ENCODE measurements at places on chromosomes 7 and 10.
A peak's percentile ranks its signal among the peaks of the same experiment; 100 is the strongest.

GRCh38 chr7:91068136-91068795, 196.0 kb upstream of the FZD1 start:
- DNase-seq, result no peak

- DNase-seq, result no peak
Measured at GRCh38 chr7:148852272-148852671, 31.8 kb downstream of the EZH2 start.

- no peak for DNase-seq
Measured at GRCh38 chr10:33556620-33557019, 222.2 kb upstream of the NRP1 start.

- DNase-seq, result no peak
Measured at GRCh38 chr10:27792216-27792615, 46.6 kb upstream of the MKX start.

GRCh38 chr7:134886353-134887057, 99.8 kb upstream of the AGBL3 start:
- no peak for DNase-seq

GRCh38 chr7:81294897-81295515, 376.2 kb upstream of the SEMA3C start:
- no peak for DNase-seq

- peak; percentile 51 for DNase-seq
Measured at GRCh38 chr10:35089611-35090161, 455 bp downstream of the CUL2 start.

DNA sequence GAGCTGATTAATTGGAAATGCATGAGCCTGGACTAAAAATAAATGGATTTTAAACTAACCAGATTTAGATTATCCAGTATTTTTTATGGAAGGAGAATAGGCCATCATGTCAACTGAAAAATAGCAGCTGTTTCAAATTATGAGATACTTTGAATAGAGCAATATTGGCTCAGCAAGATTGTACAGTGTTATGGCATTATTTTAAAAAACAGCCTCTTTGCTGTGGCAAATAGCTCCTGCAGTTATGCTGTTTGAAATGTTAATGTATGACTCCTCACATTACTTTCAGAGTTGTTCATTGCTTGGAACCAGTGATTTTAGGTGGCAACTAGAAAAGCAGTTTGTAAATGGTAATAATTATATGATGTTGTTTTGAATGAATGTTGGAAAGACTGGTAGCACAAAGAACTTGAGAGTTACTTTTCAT, 244.5 kb downstream of the KIAA1217 start:
- DNase-seq, result no peak

DNA sequence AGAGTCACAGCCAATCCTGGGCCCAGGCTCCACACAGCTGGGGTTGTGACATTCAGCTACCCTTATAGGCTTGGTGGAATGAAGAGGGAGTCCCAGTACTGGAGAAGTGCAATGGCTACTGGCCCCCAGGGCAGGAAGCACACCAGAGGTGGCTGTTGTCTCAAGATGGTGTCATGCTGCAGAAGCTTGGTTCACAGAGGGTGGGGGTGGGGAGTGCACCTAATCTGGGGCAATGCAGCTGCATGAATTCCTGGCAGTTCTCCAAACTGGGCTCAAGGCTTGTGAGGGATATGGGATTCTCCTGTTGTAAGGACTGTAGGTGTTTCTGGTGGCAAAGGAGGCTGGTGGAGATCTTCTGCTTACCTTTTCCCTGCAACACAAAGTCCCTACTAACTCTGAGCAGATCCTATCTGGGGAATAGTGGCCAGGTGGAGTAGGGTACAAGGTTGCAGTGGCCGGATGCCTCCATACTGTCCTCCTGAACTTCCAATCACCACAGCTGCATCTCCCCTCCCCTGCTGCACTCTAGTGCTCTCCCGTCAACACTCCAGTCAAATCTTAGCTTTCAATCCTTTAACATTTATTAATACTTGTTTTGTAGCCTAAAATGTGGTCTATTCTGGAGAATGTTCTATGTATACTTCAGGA, 27.4 kb upstream of the PLA2G12B start:
- DNase-seq, result no peak

DNA sequence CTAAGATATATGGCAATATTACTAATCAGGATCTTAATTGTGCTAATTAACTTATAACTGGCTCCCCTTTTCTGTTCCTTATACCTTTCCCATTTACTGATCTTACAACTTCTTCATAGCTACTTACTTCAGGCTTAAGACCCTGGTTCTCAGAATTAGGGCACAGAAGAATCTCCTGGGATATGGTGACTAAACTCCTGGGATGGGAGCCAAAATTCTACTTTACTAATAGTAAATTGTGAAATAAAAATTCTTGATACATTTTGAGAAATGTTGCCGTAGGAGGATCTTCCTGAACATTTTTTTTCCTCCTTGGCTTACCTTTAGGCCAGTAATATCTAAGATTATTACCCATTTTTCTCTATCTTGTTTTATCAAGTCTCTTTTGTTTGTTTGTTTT, 309.5 kb downstream of the ATRNL1 start:
- DNase-seq, result no peak

DNA sequence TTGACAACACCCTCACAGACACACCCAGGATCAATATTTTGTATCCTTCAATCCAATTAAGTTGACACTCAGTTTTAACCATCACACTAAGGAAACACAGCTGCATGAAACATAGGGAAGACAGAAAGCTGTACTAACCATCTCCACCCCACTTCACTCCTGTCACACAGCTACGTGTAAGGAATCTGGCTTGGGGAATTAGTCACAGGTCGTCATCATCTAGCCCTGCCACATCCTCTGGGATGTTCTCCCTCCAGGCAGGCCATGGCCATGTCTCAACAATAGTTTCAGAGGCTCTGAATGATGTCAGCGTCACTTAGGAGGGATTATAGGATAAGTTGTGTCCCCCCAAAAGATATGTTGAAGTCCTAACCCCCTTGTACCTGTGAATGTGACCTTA, 10.8 kb upstream of the SEMA3C start:
- no peak for DNase-seq

GRCh38 chr7:108284349-108285002, 154.3 kb upstream of the LAMB4 start:
- DNase-seq, result no peak

DNA sequence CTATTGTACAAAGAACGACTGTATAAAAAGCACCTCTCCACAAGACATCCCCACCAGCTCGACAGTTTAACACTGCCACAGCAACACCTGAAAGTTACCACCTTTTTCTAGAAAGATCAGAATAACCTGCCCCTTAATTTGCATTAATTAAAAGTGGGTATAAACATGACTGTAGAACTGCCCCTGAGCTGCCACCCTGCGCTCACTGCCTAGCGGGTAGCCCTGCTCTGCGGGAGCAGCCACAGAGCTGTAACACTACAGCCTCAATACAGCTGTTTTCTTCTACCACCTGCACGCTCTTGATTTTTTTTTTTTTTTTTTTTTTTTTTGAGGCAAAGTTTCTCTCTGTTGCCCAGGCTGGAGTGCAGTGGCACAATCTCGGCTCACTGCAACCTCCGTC, 140.9 kb downstream of the PARD3 start:
- no peak for DNase-seq

DNA sequence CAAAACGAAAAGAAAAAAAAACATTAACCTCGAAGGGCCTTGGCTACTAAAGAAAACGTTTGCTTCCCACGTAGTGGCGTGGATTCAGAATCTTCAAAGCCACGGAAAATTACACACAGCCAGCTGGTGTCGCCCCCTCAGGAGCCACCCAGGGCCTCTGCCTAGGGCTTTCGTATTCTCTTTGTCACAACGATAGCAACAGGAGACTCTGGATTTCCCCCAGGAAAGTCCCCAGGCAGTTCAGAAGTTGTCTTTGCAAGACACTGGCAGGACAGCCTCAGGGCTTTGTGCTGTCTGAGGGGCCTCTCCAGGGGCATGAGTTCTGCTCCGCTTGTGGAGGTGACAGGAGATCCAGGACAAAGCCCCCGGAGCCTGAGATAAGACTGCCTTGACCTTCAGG, 150.2 kb upstream of the INSYN2A start:
- peak; percentile 26 for DNase-seq

DNA sequence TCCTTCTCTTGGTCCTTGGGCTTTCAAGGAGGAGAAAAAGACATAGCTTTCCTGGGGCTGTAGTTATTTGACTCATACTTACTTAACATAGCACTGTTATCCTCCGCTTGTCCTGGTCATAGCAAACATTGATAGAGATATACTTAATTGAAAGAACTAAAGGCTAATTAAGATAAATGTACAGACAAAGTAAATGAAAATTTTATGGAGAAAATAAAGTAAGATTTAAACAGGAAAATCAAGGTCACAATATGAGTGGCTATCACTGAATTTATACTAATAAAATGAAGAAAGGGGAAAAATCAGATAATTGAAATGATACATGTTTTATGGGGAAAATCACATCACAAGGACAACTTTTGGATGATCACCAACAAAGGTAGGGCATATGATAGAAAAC, 849.7 kb downstream of the GRM8 start:
- no peak for DNase-seq

DNA sequence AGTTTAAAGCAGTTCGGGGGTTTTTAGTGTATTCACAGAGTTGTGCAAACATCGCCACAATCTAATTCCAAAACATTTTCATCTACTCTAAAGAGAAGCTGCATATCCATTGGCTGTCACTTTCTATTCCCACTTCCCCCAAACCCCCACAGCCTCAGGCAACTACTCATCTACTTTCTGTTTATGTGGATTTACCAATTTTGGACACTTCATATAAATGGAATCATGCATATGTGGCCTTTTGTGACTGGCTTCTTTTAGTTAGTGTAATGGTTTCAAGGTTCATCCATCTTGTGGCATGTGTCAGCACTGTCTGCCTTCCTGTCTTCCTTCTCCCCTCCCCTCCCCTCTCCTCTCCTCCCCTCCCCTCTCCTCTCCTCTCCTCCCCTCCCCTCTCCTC, 78.5 kb upstream of the FZD1 start:
- no peak for DNase-seq

- no peak for DNase-seq
Measured at GRCh38 chr7:116162992-116163391, 47.3 kb upstream of the TES start.

GRCh38 chr10:60848680-60849079, 70.4 kb downstream of the CDK1 start:
- DNase-seq, result no peak

GRCh38 chr7:113100121-113100603, 13.5 kb upstream of the GPR85 start:
- DNase-seq, result no peak

DNA sequence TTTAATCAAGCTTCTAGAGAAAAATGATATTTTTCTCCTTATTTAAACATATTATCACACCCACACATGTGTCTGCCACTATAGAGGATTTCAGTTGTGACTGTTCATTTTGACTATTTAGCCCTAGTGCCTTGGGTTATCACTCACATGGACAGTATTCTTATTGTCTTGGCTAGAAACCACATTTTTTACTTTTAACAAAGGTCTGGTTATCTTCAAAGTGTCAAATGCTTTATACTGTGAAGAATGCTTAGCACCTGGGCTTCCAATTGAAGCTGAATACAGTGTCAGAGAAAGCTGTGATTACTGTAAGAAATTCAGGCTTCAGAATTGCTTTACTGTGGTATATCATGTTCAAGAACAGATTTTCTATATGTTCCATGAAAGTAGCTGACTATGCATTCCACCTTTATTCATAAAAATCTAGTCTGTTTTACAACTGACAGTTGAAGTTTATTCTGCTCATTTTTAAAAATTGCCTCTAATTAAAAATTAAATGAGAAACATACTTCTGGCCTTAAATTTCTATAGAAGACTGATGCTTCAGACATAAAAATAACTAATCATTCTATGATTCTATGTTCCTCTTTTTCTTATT, 278.6 kb downstream of the SEMA3D start:
- no peak for DNase-seq

DNA sequence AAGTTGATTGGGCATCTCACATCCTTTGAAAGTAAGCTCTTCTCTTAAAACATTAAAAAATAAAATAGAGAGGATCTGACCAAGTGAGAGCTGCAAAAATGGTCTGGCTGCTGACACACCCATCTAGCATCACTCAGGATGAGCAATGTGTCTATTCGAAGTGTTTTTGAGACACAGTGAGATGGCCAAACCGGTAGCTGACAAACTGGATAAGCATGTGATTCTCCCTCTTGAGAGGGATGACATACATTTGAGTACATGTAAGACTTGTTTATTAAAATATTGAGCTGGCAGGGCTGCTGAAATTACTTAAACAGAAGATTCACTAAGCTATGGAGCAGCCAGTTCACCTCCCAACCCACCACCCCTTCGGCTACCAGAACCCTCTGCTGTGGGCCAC, 333.9 kb downstream of the ADRA2A start:
- DNase-seq, result no peak

DNA sequence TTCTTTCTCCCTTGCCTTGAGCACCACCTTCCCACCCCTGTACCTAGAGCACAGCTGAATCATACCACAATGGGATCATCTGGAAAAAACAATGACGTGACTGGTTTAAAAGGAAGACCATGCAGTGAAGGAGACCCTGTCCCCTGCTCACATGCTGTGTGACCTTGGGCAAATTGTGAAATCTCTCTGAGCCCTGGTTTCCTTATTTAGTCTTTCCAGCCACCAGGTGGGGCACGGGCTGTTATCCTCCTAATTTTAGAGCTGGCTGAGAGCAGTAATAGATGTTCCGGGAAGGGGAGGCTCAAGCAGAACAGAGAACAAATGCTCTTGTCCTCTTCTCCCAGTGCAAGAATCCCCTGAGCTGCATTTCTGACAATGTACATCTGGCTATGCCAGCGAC, 198.3 kb downstream of the RPS24 start:
- no peak for DNase-seq

GRCh38 chr10:46534828-46535524, 21.5 kb downstream of the GPRIN2 start:
- DNase-seq, result no peak

GRCh38 chr7:150428671-150429451, 21.6 kb upstream of the GIMAP8 start:
- DNase-seq, result no peak

DNA sequence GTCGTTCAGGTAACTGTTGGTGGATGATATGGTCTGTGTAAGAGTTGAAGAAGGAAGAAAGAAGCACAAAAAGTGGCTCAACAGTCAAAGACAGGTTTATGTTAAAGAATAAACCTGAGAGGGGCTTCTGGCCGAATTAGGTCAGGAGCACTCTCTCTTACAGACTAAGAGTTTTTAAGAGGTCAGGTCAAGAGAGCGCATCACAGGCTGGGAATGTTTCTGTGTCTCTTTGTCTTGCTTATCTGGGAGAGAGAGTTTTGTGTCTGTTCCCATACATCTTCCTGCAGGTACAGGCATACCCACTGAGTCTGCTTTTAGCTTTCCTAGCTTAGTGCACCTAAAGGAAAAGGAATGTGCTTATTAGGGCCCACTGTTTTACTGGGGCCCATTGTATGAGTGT, 22.2 kb upstream of the PRPF18 start:
- DNase-seq, result no peak

- no peak for DNase-seq
Measured at GRCh38 chr7:31882187-31882586, 188.0 kb downstream of the PDE1C start.

GRCh38 chr7:3156508-3156907, 112.8 kb upstream of the CARD11 start:
- no peak for DNase-seq

DNA sequence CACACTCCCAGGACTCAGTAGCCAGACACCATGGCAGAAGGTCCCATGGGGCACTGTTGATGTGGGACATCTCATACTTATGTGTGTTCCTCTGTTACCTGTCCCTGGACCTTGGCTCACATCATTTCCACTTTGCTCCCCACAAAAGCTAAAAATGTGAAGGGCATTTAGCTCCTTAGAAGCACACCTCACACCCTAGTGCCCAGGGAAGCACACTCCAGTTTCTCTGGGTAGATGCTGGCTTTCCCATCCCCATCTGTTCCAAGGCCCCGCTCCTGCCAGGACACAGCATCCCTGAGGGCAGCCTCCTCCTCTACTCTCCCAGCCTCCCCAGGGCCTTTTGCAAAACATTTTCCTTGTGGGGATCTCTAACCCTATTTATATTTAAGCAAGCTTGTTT, 572.4 kb upstream of the MGMT start:
- DNase-seq, result no peak

All from right forelimb (tissue), 1 donor.